ENCODE measurements at places on chromosomes 7 and 10.

GRCh38 chr7:143393267-143394041, 12.3 kb downstream of the ZYX start:
- DNase-seq, result no peak

GRCh38 chr7:143042159-143042789, 9.9 kb upstream of the OR6V1 start:
- DNase-seq, result peak; percentile 71

- no peak for DNase-seq
Observed at GRCh38 chr7:16923019-16923418, 41.2 kb upstream of the AGR3 start.

GRCh38 chr7:30462179-30462578, 16.4 kb downstream of the NOD1 start:
- no peak for DNase-seq

DNA sequence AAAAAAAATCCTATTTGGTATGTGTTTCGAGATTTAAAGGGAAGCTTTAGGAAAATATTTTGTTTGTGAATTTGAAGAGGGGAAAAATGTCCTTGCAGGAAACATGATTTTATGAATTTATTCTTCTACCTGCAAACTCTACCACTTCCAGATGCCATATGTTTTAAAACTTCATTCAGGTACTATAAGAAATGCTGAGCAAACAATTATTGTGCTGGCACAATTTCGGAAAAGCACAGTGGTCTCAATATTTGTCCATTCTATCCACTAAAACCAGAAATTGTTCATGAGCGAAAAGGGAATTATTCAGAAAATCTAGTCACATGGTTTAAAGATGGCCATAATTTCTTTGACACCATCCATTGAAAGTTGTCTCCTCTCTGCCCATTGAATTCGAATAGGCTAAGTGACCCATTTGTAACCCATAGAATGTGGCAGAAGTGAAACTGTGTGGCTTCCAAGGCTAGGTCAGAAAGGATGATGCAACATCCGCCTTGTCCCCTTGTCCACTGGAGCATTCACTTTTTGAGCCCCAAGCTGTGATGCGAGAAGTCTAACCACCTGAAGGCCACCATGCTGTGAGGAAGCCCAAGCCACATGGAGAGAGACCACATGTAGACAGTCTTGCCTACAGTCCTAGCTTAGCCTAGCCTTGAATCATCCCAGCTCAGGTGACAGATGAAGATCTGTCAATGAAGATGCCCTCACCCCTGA, 189.8 kb upstream of the PRKCQ start:
- no peak for DNase-seq

- no peak for DNase-seq
Observed at GRCh38 chr10:102634686-102635085, 9.6 kb upstream of the TRIM8 start.

DNA sequence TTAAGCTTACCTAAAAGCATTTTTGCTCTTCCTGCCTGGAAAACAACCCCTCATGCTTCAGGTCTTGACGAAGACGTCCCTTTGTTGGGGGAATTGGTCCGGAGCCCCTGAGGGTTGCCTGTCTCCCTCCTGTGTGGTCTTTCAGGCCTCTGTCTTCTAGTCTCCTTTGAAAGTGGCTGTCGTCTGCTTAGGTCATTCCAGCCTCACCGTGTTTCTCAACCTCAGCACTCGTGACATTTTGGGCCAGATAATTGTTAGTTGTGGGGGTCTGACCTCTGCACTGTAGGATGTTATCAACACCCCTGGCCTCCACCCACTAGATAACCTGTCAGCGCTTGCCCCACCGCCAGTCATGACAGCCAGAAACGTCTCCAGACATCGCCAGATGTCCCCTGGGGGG, 219.1 kb downstream of the TCF7L2 start:
- no peak for DNase-seq

DNA sequence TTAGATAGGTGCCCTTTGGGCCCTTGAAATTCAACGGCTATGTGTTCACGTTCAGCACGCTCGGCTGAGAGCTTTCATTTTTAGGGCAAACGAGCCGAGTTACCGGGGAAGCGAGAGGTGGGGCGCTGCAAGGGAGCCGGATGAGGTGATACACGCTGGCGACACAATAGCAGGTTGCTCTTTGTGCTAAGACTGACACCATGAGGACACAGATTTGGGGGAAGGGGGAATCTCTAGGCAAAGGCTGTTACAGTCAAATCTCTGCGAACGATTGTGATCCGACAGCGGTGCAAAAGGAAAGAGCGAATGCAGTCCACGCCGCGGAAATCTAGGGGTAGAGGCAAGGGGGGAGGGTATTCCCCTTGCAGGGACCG, 667 bp downstream of the KLLN start:
- DNase-seq, result no peak

All from adipocyte (in vitro differentiated cells).